SK-N-SH (cell line): ENCODE measurements at places on chromosomes 16 and 17. TPM values are rescaled to one million over a fixed set of nuclear protein-coding genes. Genes with fewer than 3 reads are reported as not detected.

Gene PAM16
- polyA plus RNA-seq = 96.3 and 96.4 TPM in 2 replicates

Gene IRF8
- not detected in 2 replicates for polyA plus RNA-seq

Gene TMEM238L
- polyA plus RNA-seq = not detected in 2 replicates

Gene CD7
- 0.07 TPM in 1 of 2 replicates, not detected in the other for polyA plus RNA-seq

Gene KCNJ12
- 0.31 and 0.36 TPM in 2 replicates for polyA plus RNA-seq

Gene ZDHHC7
- 69.3 and 114 TPM in 2 replicates for polyA plus RNA-seq

Gene ZMYND15
- polyA plus RNA-seq = 0.06 and 0.08 TPM in 2 replicates

Gene RNF43
- polyA plus RNA-seq = not detected in 2 replicates
